CD4-positive, alpha-beta T cell treated with Interleukin-12 subunit alpha and Interleukin-12 subunit beta, for 1 hour (primary cell): ENCODE measurements at places on chromosomes 12 and 14.

- no peak for DNase-seq
These were observed 222.7 kb upstream of the NOVA1 start for GRCh38 chr14:26820572-26820971.

GRCh38 chr14:78450669-78451318 lies 280.6 kb downstream of the NRXN3 start:
- DNase-seq = no peak

- no peak for DNase-seq
These were observed 345.7 kb upstream of the SFSWAP start for GRCh38 chr12:131364903-131365820.

DNA sequence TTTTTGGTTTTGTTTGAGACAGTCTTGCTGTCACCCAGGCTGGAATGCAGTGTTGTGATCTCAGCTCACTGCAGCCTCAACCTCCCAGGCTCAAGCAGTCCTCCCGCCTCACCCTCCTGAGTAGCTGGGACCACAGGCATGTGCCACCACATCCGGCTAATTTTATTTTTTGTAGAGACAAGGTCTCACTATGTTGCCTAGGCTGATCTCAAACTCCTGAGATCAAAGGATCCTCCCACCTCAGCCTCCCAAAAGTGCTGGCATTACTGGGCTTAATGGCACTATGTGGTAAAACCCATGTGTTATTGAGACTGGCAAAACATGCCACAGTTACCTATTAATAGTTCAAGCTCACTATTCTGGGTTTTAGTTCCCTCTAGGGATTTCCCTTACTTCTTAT lies 51.2 kb upstream of the KCNH3 start:
- DNase-seq = no peak

DNA sequence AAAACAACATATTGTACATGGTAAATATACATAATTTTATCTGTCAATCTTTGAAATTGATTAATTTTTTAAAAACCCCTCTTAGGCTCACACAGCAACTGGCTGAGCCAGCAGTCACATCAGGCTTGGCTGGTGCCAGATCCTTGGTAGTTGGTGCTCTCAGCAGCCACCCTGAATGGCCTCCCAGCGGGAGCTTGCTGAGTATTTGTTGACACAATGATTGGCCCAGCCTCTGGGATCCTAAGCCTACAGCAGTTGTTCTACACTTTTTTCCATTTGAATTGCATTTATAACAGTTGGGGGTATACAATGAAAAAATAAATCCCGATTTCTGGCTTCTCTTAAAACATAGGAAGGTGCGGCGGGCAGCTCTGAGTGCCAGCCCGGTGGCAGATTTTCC lies 11.1 kb downstream of the PRKAB1 start:
- no peak for DNase-seq

GRCh38 chr14:97107760-97108159 lies 310.6 kb downstream of the VRK1 start:
- DNase-seq = no peak

- no peak for DNase-seq
These were observed 119.5 kb downstream of the PLEKHA5 start for GRCh38 chr12:19248929-19249602.
